ENCODE measurements at places on chromosomes 1 and 21.
A peak's percentile ranks its signal among the peaks of the same experiment; 100 is the strongest.

- no peak for DNase-seq
These were observed 5.1 kb upstream of the ARHGAP30 start for GRCh38 chr1:161074676-161075368.

DNA sequence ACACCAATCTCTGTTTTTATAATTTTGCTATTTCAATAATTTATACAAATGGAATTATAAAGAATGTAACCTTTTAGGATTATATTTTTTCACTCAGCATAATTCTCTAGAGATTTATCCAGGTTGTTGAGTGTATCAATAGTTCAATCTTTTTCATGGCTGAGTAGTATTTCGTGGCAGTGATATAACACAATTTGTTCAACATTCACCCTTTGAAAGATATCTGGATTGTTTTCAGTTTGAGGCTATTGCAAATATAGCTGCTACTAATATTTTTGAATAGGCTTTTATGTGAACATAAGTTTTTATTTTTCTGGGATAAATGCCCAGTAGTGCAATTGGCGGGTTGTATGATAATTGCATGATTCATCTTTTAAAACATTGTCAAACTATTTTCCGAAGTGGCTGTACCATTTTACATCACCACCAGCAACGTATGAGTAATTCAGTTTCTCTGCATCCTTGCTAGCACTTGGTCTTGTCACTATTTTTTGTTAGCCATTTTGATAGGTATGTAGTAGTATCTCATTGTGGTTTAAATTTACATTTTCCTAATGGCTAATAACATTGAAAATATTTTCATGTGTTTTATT is 55.6 kb upstream of the ABCD3 start:
- no peak for DNase-seq

- no peak for DNase-seq
These were observed 193.2 kb upstream of the PLXNA2 start for GRCh38 chr1:208437401-208437800.

- peak; percentile 55 for DNase-seq
These were observed 29.4 kb upstream of the TRIM17 start for GRCh38 chr1:228445843-228446650.

DNA sequence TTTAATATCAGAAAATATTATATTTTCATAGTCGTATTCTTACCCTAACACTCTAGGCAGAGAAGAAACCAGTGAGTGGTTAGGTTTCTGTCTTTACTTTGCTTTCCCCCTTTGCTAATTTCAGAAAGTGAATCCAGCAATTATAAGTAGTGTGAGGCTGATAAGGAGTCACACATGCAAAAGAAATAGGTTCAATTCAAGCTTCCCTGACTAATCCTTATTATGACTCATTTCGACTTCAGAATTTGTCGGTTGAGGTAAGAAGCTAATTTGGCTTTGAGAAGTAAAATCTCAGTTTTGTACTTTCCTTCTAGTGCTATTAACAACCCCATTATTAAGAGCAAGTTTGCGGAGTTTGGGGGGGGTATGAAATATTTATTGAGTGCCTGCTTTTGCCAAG is 22.4 kb downstream of the ESRRG start:
- no peak for DNase-seq

GRCh38 chr1:78006521-78006920 is 1.8 kb downstream of the DNAJB4 start:
- DNase-seq, result no peak

Data from stimulated activated naive CD8-positive, alpha-beta T cell treated with anti-CD3 and anti-CD28 coated beads, Interleukin-15, Interleukin-2, amounts not matched to agents 100 U/mL and 50 U/mL, for 24 hours (primary cell).